Kasumi-1 (cell line): ENCODE measurements at places on chromosomes 1 and 21.

- peak; percentile 4 for DNase-seq
These were observed 139.8 kb downstream of the AK5 start for GRCh38 chr1:77421504-77422233.

DNA sequence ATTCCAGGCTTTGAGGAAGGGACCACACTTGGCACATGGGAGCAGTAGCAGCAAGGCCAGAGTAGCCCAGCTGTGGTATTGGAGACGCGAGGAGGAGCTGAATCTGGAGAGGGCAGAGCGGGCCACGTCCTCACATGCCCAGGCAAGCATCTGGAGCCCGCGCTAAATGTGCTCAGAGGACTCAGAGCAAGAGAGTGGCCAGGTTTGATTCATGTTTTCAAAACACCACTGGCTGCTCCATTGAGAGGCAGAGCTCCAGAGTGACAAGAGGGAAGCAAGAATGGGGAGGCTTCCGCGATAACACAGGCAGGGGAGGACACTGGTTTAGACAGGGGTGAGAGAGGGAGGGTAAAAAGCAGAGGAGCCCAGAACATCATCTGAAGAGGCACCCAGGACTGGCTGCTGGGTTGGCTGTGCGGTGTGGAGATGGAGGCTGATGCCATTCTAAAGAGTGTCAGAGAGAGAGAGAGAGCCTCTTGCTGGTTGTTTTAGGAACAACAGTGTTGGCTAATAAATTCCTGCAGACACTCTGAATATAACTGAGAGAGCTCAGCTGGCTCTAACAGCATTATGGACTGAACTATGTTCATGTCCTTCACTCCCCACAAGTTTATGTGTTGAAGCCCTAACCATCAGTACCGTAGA, 32.3 kb downstream of the RCAN1 start:
- peak; percentile 58 for DNase-seq

- no peak for DNase-seq
These were observed 90.2 kb upstream of the GADD45A start for GRCh38 chr1:67594764-67595163.

DNA sequence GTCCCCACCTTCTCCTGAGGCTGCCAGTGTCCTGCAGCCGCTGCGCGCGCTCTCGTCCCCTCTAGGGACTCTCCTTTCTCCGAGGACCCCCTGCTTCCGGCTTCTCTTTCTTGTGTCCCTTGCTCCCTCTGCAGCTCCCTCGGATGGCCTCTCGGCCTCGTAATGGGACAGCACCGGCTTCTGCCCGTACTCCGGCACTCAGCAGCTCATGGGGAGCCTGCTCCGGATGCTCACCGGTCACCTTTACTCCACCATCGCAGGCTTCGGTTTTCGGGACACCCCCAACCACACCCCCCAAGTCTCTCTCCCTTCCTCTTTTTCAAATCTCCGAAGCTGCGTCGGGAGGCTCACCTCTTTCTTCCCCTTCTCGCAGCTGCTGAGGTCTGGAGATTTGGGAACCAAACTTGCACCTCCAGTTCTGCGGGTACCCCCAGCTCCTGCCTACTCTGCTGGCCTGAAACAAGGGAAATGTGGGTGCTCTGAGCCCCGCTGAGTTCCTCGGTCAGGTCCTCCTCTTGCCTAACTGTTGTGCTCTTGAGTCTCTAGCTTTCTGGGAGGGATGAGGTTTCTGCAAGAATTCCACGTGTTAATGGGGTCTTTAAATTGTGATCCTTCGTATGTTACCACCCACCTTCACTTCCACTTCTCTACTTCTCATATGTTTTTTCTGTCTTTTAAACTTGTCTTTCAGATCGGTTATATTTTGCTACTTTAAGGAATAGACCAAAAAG, 930 bp downstream of the CDC14A start:
- DNase-seq = peak; percentile 64

DNA sequence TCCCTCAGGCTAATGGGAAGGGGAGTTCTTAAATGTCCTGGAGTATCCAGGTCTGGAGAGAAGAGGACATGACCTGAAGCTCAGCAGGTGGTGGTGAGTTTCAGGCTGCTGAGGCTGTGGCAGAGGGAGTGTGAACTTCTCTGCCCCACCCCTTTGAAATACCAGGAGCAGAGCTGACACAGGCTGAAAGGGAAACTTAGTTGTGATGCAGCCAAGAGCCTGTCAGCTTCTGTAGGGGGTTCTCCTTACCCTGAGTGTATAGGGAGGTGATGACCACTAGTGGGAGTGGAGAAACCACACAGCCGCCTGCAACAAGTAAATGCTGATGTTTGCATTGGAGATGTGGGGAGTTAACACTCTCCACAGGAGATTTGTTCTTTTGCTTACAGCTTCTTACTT, 152.3 kb downstream of the FCRL5 start:
- DNase-seq = peak; percentile 2

- no peak for DNase-seq
These were observed 591 bp downstream of the SHC1 start for GRCh38 chr1:154969860-154970452.

DNA sequence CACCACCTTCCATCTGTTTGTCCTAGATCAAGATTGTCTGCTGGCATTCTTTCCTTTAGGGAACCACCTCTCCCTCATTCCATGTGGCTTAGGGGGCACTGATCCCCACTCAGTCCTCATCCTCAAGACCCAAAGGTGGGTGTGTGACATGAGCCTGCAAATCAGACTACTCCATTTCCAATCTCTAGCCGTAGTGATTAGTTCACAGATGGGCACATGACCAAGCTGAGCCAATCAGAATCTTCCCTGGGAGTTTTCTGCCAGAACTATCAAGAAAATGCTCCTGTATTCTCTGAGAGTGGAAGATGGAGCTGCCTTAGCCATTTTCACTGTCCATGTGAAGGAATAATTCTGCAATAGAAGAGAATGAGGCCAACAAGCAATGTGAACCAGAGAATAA, 19.3 kb upstream of the PTPRF start:
- DNase-seq = no peak

GRCh38 chr1:31289021-31289420, 7.6 kb downstream of the SNRNP40 start:
- no peak for DNase-seq

- DNase-seq = no peak
These were observed 18.8 kb downstream of the AVPR1B start for GRCh38 chr1:206098242-206098919.

DNA sequence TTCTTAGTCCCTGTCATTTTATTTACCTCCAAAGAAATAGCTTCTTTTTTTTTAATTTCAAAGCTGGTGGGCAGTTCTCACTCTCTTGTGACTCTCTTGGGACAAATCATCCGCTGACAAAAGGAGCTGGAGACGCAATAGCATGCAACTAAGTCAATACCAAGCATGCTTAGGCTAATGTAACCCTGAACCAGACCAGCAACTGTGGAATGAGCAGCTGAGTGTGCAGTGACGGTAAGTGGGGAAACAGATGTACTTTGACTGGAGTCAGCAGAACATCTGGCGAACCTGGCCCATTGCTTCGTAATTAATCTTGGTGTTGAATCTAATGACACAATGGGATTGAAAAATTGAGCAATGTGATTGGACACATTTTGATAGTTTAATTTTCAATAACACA, 280.7 kb upstream of the PLXNA2 start:
- DNase-seq = no peak

GRCh38 chr1:201602413-201603265, 63.7 kb downstream of the NAV1 start:
- DNase-seq = no peak
